ENCODE measurements at places on chromosomes 2 and 18.
A peak's percentile ranks its signal among the peaks of the same experiment; 100 is the strongest.

DNA sequence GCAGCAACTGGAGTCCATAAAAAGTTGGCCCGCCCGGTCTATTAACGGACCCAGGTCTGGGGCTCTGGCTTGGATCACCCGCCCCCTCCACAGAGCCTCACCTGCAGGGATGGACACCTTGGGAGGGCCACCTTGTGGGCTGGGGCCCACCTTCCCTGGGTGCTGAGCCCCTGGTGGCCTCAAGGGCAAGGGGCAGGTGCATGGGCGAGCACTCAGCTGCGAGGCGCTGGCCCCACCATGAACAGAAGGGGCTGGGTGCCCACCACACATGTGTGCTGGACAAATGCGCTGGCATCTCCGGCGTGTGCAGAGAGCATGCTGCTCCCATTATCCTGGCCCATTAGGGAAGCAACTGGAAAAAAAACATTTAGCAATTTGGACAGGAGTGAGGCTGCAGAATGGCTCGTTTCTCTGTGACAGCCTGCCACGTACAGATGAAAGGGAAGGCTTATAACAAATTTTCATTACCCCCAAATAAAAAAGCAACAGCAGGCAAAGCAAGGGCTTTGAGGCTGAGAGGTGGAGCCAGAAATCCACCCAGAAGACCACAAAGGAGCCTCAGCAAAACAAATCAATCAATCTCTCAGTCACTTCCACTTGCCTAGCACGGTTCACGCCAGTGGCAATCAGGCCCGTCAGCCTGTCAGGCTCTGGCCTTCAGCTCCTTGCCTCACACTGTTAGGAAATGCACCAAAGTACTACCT is 253.1 kb upstream of the ZNF521 start:
- no peak for DNase-seq

DNA sequence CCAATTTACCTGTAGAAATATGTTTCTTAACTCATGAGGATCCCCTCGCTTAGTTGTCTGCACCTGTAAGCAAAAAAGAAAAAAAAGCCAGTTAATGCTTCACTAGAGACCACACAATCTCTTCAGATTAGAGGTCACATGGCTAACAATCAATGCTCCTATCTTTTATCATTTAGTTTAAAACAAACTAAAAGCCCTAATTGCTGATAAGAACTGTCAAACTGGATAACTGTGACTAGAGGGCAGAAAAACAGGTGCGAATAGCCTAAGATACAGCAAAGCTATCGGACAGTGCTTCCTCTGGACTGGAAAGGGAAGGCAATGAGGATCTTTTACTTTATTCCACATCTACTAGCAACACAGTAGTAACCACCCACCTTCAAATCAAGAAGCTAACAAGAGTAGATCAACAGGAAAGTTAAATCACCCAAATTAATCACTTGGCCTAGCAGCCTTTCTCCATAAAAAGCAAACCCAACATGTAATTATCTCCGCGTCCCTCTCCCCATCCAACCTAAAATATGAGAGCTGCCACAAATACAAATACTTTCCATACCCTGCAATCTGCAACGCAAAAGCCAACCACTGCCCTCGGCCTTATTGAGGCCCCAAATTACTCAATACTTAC is 734 bp downstream of the SLC25A12 start:
- DNase-seq, result no peak

GRCh38 chr2:177543007-177543760 is 150.6 kb downstream of the AGPS start:
- DNase-seq, result peak; percentile 21

GRCh38 chr2:65030476-65031332 is 25.5 kb upstream of the CEP68 start:
- no peak for DNase-seq

DNA sequence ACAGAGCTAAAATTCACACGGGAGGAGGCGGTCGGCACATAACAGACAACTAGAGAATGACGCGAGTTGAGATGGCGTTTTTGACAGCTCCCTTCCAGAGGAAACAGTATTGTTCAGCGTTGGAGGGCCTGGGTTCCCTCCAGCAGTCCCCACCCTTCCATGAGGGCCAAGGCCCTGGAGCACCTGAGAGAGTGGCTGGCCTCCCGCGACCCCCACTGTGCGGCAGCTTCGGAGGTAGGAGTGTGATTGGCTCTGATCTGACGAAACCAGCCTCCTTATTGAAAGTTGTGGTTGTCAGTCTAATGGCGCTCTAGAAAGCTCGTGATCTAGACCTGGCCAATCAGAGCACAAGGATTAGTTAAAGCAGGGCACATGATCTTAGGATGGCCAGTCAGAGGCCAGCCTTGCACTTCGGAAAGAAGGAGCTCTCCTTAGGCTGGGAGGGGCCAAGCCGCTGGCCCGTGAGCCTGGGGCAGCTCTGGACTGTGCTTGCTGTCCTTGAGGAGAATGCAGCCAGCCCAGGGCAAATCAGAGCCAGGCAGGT is 104.5 kb upstream of the CELF4 start:
- DNase-seq, result no peak

- no peak for DNase-seq
These were observed 58.0 kb downstream of the TCF7L1 start for GRCh38 chr2:85191157-85191556.

- no peak for DNase-seq
These were observed 87.4 kb downstream of the EML4 start for GRCh38 chr2:42256505-42256904.

DNA sequence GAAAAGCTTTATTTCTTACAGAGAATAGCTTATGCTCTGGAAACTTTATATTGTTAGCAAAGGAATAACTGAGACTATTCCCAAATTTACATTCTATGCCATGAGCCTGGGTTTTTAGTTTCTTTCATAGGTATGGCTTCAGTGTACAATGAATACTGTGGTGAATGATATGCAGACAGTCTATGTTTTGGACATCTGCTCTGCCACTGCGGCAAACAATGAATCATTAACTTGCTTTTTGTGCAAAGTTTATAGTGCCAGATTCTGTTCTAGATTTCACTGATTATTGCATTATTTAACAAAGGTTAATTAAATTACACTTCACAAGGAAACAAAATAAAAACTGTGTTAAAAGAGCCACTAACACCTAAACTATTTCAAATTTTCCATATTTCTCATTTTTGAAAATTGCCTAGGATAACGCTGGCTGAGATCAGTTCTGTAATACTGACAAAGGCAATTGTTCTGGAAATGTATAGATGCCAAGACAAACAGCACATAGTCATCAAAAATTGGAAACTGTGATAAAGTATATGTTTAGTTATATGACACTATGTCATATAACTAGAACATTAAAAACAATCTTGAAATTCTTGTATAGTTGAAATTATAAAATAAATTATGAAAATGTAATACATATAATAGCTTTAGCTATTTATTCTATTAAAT is 74.7 kb downstream of the ITSN2 start:
- no peak for DNase-seq

- no peak for DNase-seq
These were observed 98.8 kb downstream of the FMNL2 start for GRCh38 chr2:152433791-152434190.

DNA sequence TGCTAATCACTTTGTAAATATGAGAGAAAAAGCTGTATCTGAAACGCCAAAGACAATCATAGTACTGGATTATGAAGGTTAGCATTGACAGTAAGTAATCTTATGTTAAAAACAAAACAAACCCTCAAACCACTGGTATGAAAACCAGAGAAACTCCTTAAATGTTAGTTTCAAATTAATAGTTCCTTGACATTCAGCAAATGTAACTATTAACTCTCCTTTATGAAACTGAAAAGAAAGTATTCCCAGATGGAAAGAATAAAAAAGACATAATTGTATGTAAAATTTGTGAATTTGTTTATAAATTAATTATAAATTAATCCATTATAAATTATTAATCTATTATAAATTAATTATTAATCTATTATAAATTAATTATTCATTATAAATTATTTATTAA is 12.3 kb downstream of the FASTKD1 start:
- no peak for DNase-seq

- DNase-seq, result no peak
These were observed 308.4 kb upstream of the CDH2 start for GRCh38 chr18:28485210-28485801.

DNA sequence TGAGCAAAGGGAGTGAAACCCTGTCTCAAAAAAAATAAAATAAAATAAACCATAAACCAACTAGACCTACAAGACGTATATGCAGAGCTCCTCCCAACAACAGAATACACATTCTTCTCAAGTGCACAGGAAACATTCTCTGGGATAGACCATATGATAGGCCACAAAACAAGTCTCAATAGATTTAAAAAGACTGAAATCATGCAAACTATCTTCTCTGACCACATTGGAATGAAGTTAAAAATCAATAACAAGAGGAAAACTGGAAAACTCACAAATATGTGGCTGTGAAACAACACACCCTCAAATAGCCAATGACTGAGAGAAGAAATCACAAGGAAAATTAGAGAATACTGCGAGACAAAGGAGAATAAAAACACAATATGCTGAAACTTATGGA is 7.2 kb upstream of the AFG3L2 start:
- DNase-seq, result no peak

- DNase-seq, result peak; percentile 17
These were observed 257.9 kb upstream of the ATP5MC3 start for GRCh38 chr2:175439416-175439815.

- no peak for DNase-seq
These were observed 934.8 kb upstream of the DDX18 start for GRCh38 chr2:116879650-116880160.

DNA sequence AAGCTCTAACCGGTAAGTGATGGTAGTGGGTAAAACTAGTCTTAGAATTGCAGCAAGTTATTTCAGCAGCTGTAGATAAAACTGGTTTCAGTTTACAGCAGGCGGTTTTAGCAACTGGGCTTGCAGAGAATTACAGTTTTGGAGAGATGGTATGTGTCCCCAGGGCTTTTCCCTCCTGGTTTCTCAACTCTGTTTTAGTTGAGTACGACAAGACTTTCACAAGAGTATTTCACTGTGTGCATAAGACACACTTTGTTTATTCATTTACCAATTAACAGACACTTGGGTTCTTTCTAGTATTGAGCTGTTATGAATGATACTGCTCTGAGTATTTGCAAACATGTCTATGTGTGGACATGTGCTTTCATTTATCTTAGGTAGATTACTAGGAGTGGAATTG is 65.6 kb upstream of the RFX8 start:
- no peak for DNase-seq

DNA sequence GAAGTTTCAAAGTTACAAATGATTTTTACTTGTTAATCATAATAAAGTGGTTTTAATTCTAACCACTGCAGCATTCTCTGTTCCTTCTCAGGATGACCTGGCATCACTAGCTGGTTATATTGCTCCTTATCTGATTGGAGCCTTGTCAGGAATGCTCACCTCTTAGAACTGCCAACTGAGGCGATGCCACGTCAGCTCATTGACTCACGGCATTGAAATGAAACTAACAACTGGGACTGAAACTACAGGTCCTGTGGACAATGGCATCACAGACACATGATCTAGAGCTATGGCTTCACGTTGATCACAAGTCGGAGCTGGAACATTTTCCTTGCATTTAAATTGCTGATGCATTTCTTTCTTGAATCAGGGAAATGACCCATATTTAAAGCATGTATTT is 54.9 kb upstream of the MAP2 start:
- peak; percentile 99 for DNase-seq

- peak; percentile 18 for DNase-seq
These were observed 46.1 kb downstream of the CDCA7 start for GRCh38 chr2:173400760-173401159.

DNA sequence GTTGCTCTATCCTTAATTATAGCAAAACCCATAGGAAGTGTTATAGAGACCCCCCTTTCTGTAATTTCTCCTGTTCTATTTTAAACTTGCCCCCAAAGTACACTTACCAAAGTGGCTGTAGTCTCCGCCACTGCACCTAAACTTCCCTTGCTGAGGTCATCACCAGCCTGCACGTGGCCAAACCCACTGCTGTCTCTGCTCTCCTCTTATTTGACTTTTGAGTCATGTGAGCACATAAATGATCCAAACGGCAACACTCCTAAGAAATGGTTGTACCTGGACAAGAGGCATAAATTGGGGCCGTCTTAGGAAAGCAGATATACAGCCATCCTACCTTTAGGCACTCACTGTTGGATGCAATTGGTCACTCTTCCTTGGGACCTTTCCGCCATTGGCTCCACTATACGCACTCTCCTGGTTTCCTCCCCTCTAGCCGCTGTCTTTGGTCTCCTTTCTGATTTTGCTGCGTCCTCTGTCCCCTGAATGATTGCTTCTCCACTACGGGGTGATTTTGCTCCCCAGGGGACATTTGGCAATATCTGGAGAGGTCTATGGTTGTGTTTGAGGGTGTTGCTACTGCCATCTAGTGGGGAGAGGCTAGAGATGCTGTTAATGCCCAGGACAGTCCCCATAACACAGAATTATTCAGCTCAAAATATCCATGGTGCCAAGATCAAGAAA is 19.2 kb upstream of the IL36G start:
- DNase-seq, result peak; percentile 69

DNA sequence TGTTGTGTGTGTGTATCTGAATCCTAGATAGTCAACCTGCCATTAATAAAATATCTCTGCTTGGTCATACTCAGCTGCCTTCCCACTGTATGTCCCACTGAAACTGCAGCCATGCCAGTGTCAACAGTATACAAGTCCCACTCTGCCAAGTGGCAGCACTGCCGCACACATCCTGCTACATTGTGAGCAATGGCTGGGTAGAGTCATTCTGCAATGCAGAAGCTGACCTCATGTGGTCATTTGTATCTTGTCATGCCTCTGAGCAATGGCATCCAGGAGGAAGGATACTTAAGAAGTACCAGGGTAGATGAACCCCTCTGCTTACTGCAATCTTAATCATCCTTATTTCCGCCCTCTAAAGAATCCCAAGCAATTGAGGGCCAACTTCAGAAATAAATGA is 302.2 kb upstream of the DDX18 start:
- DNase-seq, result no peak

All from PC-3 (cell line).